ENCODE measurements at places on chromosomes 12 and 14.

DNA sequence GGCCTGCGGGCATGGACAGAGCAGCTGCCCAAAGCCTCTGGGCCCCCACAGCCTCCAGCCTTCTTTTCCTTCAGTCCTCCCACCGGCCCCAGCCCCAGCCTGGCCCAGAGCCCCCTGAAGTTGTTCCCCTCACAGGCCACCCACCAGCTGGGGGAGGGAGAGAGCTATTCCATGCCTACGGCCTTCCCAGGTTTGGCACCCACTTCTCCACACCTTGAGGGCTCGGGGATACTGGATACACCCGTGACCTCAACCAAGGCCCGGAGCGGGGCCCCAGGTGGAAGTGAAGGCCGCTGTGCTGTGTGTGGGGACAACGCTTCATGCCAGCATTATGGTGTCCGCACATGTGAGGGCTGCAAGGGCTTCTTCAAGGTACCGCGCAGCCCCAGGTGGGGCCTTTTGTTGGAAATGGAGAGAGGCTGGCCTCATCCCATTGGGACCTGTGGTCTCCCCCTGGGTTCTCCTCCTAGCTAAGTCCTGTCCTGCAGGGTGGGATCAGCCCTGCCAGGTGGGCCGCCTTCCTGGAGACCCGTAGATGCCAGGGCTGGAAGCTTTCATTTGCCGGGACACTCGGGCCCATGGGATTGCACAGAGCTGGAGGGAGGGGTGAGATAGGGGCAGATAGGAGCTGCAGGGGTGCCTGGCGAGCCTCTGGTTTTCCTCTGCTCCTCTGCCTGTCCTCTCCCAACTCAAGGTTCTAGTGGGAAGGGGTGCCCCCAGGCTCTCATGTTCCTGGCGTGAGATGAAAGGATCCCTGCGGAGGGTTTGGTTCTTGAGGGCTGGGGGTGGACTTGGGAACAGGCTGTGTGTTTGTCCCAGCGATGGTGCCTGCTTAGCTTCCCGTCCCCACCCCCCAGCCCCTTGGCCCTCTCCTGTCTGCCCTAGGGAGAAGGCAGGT, 3.8 kb downstream of the NR4A1 start:
- DNase-seq = no peak

DNA sequence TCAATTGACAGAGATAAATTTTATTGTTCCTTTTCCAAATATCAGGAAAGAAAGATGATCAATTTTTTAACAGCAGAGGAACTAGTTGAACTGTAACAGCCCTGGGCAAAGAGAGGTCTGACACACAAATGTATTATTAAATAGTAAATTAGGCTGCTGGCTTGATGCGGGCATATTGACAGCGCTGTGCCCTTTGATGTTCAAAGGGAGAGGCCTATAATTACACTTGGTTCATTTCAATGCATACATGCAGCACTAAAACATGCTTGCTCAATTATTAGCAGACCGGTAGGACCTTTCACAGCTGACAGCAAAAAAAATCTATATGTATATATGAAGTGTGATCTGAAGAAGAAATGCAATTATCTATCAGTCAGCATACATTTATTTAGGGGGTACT, 219.8 kb downstream of the SLC2A13 start:
- DNase-seq = peak; percentile 88

DNA sequence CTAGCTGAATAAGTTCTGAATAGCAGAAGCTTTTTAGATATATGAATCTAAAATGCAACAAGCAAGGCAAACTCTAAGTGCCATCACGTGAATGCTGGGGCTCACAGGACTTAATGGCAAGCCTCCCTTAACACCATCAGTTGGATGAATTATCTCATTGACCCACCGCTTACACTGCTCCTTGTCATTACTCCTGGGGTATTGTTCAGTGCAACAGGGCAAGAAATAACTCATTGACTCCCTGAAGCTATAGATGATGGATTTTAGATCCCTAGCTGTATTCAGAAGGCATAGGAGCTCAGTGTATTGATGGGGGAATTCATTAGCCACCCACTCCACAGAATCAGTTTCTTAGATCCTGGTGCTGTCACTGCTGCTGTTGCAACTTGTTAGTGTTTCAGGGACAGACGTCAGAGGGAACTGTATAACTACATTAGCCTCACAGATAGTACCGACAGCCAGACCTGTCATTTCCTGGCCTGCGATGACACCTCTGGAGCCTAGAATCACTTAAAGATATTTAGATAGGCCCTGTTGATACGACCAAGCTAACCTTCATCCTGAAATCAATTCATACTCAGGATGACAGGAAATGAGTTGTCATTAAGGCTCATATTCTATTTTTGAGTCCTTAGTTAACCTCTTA, 735.3 kb downstream of the DIO2 start:
- no peak for DNase-seq

GRCh38 chr14:28407031-28407825, 359.4 kb upstream of the FOXG1 start:
- no peak for DNase-seq

DNA sequence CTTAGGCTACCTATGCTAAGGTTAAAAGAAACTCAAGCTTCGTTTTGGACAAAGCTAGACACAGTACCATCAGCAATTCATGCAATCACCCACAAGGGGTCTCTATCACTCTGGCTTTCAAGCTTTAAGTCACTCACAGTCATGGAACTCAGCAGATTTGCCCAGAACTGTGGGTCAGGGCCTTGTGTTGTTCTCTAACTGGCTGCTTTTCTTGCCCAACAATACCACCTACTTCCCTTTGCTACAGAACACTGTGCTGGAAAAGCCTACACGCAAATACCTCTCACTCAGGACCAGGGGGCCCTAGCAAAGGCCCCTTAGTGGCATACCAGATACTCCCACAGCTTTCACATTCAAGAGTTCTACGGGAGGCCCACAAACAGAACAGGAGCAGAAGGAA, 9.1 kb downstream of the NEMP1 start:
- DNase-seq = peak; percentile 58

Measured in NCI-H1417 (cell line).